ENCODE measurements at places on chromosomes 1 and 21. TPM values are rescaled to one million over a fixed set of nuclear protein-coding genes. Genes with fewer than 3 reads are reported as not detected.

DNA sequence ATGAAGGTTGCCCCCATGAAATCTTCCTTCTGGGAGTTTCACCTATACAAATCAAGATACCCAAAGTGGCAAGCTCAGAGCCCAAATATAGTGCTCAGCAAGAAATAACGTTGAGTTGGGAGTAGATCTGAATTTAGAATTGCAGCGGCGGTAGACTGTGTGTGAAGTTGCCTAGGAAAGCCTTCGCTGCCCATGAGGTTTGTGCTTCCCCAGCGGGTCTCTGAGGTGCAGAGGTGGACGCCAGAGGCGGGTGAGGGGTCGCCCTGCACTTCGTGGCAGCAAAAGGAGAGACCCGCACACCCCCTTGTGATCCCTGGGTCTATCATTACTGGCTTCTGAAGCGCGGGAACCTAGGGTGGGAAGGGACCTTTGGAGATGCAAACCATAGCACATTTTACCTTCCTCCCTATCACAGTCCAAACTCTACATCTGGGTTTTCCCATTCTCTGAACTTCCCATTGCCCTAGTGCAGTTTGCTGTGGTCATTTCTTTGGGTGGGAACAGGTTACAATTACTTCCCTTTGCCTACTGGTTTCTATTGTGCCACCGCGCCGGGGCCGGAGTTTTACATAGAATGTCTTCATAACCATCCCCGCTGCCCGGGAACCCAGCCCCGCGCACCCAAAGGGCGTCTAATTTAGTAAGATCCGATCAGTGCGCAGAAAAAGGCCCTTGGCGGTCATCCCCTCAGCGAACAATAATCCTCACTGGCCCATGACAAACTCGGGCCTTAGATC is 5.2 kb downstream of the TBX15 start:
- DNase-seq, result no peak

- DNase-seq, result peak; percentile 58
Observed at GRCh38 chr1:9721606-9722377, 70.3 kb downstream of the PIK3CD start.

GRCh38 chr21:44271558-44272283 is 10.0 kb upstream of the DNMT3L start:
- no peak for DNase-seq

DNA sequence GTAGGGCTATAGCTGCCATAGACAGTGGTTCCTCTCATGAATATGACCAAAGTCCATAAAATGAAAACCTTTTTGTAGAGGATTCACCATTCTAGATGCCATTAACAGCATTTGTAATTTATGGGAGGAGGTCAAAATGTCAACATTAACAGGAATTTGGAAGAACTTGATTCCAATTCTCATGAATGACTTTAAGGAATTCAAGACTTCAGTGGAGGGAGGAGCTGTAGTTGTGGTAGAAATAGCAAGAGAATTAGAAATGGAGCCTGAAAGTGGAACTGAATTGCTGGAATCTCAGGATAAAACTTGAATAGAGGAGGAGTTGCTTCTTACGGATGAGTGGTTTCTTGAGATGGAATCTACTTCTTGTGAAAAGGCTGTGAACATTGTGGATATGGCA is 65.4 kb upstream of the ESRRG start:
- no peak for DNase-seq

- peak; percentile 55 for DNase-seq
Observed at GRCh38 chr1:111770916-111771315, 15.2 kb downstream of the DDX20 start.

- no peak for DNase-seq
Observed at GRCh38 chr1:229693129-229693900, 67.3 kb downstream of the URB2 start.

DNA sequence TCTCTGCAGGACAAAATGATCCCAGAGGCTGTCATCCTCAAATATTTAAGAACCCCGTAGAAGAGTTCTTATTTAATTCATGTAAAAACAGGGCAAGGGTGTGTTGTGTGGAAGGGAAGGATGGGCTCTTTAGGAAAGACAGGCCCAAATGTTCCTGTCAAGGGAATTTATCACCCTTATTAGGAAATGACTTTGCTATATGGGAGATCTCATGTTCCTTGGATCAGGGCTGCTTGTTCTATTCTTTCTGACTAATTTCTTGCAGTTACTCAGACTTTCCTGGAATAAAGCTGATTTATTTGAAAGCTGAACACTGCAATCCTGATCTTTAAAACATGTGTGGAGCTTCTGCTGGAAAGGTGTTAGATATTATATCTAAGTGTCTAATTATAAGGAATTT is 72.8 kb downstream of the SELENOF start:
- no peak for DNase-seq

GRCh38 chr1:154663471-154664060 is 55.6 kb upstream of the ADAR start:
- no peak for DNase-seq

- DNase-seq, result no peak
Observed at GRCh38 chr1:235317168-235317567, 10.8 kb downstream of the ARID4B start.

- no peak for DNase-seq
Observed at GRCh38 chr1:112772781-112773180, 57.6 kb upstream of the PPM1J start.

DNA sequence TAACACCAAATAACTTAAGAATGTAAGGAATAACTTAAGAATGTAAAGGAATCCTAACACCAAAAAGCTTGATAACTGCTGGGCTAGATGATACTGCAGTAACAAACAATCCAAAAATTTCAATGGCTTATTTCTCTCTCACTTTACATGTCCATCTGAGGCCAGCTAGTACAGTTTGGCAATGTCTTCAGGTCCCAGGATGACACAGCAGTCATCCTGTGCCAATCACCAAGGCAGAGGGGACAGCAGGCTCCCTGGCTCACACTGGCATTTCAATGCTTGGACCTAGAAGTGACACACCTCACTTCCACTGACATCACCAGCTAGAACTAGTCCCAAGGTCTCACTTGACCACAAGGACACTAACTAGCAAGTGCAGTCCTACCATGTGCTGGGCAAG is 15.3 kb downstream of the DNAJC11 start:
- DNase-seq, result no peak

- DNase-seq, result no peak
Observed at GRCh38 chr1:91784191-91784590, 101.8 kb downstream of the TGFBR3 start.

DNA sequence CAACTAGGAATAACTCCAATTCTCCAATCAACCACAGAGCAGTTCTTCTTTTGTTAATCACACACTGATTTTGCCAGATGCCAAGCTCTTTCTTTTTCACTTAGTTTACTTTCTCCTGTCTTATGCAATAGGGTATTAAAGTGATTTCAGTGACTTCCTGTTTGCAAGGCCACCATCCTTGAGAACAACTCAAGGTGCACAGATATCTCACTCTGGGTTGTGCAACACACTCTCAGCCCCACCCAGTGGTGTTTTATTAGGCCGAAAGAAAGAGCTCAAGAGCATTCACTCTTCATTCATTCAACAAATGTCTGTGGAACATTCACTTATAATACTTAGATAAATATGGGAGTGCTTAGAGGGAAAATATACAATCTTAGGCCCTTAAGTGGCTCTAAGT is 352.5 kb downstream of the ZNF326 start:
- DNase-seq, result no peak

DNA sequence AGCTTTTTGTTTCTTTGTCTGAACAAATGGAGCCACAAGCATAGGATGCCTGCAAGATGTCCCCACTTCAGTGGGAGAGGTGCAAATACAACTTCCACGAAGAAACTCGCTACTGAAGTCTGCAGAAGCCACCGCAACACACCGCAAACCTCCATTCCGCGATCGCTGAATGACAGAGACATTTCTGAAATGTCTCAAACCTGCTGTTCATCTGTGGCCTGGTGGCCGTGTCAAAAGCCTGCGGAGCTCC is 1.0 kb downstream of the TP53BP2 start:
- DNase-seq, result peak; percentile 46

- DNase-seq, result peak; percentile 68
Observed at GRCh38 chr1:206066479-206067171, 13.7 kb downstream of the RHEX start.

- DNase-seq, result no peak
Observed at GRCh38 chr1:91797164-91797563, 88.8 kb downstream of the TGFBR3 start.

- DNase-seq, result no peak
Observed at GRCh38 chr1:5297886-5298239, 643.5 kb downstream of the AJAP1 start.

KRTAP13-2 gene
- not detected for total RNA-seq

CFHR3 gene
- total RNA-seq, result 0.07 TPM

KRTCAP2 gene
- total RNA-seq, result 124 TPM

PTPN14 gene
- total RNA-seq, result 5.4 TPM

Measured in cardiac muscle cell (in vitro differentiated cells and primary cell).